NCI-H524 treated with DMSO at 0.1 percent for 48 hours (cell line): ENCODE measurements at places on chromosomes 4 and X.

GRCh38 chr4:140037353-140038030 is 116.5 kb downstream of the MAML3 start:
- no peak for DNase-seq

GRCh38 chr4:532588-533317 is 33.7 kb downstream of the PIGG start:
- DNase-seq, result no peak

DNA sequence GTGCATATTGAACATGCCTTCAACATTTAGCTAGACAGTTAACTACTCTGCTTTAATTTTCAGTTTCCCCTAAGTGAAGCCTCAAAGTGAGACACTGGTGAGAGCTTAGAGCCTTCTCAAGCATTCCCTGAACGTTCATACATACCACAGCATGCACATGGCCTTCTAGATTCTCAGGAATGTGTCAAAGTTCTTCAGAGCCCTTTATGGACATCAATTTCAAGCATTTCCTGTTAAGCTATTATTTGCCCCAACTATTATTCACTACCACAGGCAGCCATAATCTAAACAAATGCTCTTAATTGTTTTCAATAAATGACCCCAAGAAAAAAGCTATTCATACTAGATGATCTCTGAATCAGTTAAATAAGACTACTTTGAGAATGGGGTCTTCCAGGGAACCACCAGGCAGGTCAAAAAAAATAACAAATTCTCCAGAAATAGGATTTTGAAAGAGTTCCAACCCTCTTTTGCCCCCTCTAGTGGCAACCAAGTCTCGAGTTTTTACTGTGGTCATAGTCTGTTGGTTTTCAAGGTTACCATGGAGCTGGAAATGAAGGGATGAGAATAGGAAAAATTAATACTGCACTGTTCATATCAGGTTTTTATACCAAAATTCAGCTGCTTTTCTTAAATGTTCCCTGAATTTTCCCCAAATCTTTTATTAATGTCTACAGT is 235.4 kb downstream of the RAB28 start:
- no peak for DNase-seq

DNA sequence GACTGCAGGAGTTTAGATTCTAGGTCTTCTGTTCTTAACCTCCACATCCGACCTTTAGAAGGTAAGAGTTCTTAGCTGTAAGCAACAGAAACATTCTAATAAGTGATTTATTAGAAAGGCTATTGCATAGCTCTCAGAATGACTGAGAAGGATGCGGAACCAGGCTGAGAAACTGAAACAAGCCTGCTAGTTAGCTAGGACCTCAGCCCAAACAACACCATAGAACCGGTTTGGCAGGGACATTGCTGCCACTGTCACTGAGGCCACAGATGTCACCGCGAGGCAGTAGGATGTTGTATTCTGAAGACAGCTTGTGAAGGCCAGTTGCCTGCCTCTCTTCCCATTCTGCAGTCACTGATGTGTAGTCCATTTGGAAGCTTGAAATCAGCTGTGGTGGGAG is 160.0 kb upstream of the ARX start:
- no peak for DNase-seq

DNA sequence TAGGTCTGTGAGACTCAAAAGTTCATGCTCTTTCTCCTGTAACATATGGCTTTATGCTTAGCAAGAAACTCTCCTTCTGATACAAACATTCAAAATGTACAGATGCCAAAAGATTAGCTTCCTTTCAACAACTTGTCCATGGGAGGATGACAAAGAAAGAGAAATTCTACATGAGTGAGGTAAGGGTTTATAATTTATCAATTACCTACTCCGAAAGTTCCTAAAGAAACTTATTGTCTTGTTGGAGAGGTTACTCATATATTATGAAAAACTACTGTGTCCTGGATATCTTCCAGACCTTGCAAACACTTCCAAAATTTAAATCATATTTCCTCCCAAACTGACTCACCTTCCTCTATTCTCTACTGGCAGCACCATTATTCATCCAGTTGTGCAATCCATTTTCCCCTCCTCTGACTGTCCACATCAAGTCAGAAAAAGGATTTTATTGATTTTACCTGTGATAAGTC is 65.1 kb downstream of the ENPEP start:
- DNase-seq, result no peak

GRCh38 chr4:85728464-85728863 is 253.5 kb downstream of the ARHGAP24 start:
- no peak for DNase-seq

DNA sequence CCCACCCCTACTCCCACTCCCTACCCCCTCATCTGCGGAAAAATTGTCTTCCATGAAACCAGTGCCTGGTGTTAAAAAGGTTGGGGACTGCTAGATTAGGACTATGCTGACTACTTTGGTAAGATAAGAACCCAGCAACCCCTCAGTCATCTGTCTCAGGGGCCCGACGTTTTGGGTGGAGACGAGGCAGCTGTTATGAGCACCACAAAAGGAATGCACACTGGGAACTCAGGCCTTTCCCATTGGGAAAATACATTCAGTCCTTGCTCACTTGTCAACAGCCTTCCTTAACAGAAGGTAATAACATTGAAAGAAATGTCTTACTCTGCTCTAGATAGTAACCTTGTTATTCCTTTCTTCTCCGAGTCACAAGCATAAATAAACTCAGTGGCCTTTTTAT is 310.8 kb downstream of the AFF2 start:
- no peak for DNase-seq

GRCh38 chr4:68077737-68078136 is 51.9 kb downstream of the TMPRSS11F start:
- DNase-seq, result no peak

- DNase-seq, result no peak
Observed at GRCh38 chr4:127113844-127114362, 518.9 kb upstream of the INTU start.

- no peak for DNase-seq
Observed at GRCh38 chr4:186685767-186686183, 37.9 kb downstream of the FAT1 start.

DNA sequence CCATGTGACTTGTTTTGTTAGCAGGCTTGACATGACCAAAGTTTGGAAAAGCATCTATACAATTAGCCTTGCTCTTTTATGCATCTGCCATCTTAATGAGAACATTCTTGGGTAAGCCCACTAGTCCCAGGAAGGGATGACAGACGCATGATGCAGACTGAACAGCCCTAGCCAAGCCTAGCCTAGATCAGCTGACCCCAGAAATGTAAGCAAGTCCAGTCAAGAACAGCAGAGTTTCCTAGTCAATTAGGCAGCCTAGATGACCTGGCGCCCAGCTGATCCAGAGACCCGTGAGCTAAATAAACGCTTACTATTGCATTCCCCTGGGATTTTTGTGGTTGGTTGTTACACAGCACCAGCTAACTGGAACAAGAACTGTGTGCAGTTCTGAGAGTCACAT is 457.9 kb downstream of the BCOR start:
- no peak for DNase-seq

DNA sequence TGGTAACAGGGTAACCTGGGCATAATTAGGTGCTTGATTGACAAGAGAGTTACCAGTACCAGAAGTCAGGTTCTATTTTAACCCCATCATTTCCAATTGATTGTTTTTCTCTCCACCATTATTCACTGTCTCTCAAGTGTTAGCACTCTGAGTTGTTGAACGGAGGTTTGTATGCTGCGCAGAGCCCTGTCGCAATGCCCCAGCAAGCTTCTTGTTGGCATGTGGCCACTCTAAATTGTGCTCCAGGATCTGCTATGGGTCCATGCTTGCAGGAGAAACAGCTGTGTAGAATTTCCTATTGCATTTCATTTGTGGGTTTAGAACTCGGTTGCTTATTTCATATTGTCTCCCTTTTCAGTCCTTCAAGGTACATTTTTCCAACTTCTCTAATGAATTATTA is 98.2 kb downstream of the KLHL8 start:
- no peak for DNase-seq
